ENCODE measurements at places on chromosomes 11 and 22.

DNA sequence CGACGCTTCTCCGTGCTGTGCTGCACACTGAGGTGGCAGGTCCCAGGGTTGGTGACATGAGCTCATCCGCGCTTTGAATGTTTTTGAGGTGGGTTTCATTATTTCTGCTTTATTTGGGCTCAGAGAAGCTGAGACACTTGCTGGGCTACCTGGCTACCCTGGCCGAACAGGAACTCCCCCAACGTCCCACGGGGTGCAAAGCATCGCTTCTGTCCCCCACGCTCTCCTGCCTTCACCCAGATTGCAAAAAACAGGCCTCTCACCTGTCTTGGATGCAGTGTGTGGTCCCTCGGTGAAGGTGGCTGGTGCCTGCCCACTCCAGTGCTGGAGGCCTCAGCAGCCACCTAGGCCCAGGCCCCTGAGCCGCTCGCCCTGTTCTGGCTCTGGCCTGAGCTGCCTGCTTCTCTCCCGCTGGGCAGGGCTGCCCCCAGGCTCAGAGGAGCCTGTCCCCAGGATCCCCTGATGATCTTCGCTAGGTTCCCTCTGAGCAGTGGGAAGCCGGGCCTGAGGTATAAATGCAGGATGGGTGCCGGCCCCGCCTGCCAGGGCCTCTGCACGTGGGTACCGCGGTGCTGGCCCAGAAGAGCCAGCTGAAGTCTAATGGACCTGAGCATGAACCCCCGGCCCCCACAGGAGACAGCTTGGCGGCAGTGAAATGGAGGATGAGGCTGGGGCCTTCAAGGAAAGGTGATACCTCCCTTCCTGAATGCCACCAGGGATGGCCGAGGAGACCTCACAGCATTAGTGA lies 15.8 kb upstream of the MRGPRD start:
- no peak for DNase-seq

GRCh38 chr11:28899706-28900105 lies 791.5 kb downstream of the METTL15 start:
- no peak for DNase-seq

DNA sequence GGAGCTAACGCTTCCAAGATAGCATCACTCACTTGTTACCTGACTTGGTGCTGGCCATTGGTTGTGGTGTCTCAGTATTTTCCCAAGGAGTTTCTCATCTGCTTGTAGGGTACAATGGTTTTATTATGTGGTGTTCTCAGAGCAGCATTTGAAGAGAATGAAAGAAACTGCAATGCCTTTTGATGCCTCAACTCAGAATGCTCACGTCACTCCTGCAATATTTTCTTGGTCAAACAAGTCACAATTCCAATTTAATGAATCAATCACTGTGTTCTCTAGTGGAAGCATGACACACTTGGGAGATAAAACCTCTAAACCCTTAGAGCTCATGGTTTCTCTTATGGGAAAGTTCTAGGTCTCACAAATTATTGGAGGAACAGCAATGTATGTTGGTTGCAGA lies 2.0 kb upstream of the OR5D14 start:
- DNase-seq = no peak

DNA sequence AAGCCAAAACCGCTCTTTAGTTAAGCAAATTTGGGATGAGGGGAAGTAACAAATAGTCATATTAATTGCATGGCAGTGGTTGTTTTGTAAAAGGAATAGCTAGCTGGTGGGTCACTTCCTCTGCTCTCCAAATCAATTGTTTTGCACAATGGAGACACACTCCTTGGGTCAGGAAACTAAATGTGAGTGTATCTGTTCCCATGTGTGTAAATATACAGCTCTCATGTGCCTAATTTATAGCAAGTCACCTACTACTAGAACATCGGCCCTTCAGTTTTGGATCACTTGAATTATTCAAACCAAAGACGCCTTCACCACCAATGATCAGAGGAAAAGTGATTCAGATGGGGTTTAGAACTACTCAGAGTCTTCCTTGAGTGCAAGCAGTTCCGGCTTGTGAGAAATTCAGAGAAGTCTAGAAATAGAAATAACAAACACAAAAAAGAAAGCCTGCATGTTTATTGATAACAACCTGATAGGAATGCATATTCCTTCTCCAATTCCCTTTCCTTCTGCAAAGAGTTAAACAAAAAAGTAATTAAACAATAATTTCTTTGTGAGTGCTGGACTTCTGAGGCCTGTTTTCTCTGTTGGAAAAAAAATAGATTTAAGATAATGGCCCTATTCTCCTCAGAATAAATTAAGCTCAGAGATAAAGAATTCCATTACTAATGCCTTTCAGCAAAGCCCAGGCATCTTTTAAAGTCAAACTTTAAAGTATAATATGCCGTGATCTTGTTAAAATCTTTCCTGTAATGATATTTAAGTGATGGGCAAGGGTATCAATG lies 100.4 kb downstream of the KIRREL3 start:
- DNase-seq = no peak

GRCh38 chr11:5624489-5625279 lies at the start of gene TRIM34:
Gene TRIM34, plus strand, starts transcription at chr11:5625001. Its CDS starts 7,331 bp downstream, at chr11:5632332.
- peak; percentile 90 for DNase-seq

DNA sequence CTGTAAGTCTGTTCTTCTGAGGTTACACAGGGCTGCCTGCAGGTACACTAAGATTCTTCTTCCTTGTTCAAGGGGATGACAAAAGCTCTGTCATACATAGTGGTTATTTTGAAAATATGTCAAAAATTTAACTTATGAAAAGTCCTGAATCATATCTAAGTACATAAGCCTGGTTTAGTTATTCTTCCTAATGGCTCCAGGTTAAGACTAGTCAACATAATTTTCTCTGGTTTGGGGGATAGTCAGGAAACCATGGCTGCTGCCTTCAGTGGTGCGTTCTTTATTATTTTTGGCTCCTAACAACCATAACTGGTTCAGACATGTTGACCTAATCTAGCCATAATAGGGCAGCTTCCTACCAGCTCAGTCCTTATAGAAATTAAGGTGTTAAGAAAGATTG lies 257.4 kb upstream of the DDI1 start:
- no peak for DNase-seq

- DNase-seq = no peak
These were observed at the start of gene CCDC83 for GRCh38 chr11:85855341-85855656. Gene CCDC83, plus strand, starts transcription at chr11:85855383. Its CDS starts 9,741 bp downstream, at chr11:85865124.

DNA sequence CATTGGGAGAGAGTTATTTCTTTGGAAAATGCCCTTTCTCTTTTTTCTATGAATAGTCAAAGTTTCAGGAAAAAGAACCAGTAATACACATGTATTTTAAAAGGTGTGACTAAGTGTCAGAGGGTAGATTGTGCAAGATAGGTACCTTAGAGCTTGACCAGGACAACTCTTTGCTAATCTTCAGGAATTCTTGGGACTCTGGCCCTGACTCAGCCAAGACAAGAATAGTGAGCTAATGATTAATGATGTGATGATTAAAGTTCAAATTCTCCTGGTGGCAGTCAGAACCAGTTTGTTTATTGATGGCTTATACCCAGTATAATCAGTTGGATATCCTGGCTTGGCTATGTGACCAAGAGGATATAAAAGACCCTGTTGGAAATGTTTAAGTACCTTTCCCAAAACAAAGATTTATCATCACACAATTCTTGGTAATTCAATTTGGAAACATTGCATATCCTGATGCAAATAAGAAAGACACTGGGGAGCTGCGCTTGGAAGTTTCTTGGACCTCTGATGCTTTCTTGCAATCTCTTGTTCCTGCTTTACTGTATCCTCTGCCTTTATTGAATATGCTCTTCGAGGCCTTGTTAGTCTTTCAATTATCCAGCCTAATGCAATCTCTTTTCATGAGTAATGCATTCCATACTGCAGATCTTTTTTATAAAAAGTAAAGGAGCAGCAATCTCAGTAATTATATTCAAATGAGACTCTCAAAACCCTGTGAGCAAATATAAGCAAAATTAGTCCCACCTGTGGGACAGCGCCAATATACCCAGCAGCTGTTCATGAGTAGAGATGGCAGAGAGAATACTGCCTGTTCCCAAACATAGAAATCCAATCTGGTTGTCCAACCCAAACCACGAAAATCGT lies 48.0 kb upstream of the CEP126 start:
- DNase-seq = no peak

DNA sequence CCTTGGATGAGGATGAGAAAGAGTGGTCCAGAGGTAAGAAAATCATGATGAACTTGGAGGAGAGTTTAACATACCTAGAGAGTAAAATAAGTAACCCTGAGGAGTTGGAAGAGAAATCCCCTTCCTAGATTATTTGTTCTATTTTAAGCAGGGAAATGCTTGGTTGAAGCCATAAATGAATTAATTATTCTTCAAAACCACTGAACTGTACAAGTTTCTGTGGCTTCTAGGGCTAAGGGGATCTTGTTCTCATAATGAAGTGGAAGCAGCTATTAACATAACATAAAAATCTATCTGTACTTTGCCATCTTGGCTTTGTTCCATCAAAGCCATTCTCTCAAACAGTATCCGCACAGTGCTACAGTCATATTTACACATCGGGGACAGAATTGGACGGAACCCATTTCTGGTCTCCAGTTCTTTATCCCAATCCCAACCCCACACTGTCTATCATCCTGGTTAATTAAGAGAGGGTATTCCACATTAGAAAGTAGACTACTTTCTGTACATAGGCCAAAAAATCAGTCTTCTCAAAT lies 14.5 kb upstream of the ARHGAP42 start:
- no peak for DNase-seq

DNA sequence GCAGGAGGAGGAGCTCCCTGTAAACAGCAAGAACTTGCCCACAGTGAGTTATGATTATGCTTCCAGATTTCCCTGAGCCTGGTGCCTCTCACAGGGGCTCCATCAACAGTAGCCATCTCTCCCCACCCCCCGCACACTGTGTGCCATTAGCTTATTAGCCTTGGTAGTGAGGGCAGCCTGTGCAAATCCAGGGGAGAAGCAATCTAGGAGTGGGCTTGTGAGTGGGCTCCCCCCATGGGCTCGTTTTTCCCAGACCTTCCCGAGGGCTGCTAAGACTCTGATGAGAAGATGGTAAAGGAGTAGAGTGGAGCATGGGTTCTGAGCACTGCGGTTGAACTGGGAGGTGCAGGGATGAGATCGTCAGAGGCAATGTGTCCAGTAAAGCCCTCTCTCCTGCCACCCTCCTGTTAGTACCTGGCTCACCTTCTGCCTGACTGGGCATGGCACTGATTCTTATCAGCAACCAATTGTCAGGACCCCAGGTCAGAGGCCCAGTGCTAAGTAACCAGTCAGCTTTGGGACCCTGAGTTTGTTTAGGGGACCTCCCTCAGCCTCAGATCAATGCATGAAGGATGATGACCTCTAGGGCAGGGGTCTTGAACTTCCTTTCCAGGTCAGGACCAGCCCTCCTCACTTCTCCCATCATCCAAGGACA lies 38.4 kb upstream of the TP53I11 start:
- DNase-seq = no peak

DNA sequence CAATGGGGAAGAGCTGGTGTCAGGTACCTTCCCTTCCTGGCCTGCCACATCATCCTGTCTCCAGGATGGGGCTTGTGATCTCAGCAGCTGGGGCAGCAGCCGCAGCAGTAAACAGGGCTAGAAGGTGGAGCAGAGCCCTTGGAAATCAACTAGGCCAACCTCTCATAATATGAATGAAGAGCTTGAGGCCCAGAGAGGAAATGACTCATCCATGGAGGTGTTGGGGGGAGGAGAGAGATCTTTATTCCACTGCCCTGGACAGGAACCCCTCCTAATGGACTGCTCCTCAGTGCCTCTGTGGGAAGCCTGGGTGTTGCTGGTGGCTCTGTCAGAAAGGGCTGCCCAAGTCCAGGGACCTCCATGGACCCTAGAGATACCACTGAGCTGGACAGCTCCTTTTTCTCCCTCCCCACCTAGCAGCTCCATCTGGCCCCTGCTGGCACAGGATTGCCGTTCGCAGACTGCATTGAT lies 111.8 kb downstream of the OSBP2 start:
- no peak for DNase-seq

DNA sequence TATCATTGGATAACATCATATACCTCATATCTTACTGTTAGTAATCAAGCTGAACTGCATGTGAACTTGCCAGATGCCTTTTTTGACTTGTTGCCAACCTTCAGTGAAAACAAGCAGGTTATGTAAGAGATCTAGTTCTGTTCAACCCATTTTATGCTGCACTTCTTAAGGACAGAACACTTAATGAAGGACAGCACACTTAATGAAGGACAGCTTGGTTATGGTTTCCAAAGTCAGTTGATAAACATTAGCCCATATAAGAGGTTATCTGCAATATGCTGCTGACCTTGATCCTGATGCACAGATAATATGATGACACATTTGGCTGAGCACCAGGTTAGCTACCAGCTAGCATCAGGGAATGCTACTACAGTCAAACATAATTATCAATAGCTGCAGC lies 358.7 kb upstream of the PDGFD start:
- no peak for DNase-seq

DNA sequence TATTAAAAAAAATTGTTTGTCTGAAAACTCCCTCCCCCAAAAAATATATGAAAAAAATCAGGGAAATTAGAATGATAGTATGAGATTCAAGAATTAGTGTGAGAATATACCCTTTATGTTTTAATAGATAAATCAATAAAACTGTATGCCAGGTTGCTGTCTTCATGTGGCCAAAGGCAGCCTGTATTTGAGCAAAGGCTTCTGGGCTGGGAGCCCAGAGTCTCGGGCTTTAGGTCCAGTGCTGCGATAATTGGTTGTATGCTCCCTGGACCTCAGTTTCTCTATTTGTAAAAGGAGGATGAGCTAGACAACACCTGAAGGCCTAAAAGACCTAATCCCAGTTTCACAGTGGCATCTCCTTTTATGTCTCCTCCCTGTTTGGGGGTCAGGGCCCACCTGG lies 29.8 kb downstream of the THOC5 start:
- DNase-seq = no peak

GRCh38 chr11:9525116-9525515 lies 48.4 kb upstream of the WEE1 start:
- DNase-seq = no peak

GRCh38 chr11:67689178-67689577 lies 14.8 kb upstream of the ALDH3B2 start:
- no peak for DNase-seq

GRCh38 chr11:97309291-97309690 lies 919.5 kb downstream of the JRKL start:
- DNase-seq = no peak

GRCh38 chr11:85749287-85749834 lies 61.6 kb downstream of the SYTL2 start:
- no peak for DNase-seq

- DNase-seq = no peak
These were observed 8.1 kb downstream of the APOL6 start for GRCh38 chr22:35656284-35656752.

GRCh38 chr11:130165601-130166456 lies 6.2 kb downstream of the ST14 start:
- DNase-seq = no peak

- no peak for DNase-seq
These were observed 595.1 kb upstream of the CCDC179 start for GRCh38 chr11:23455321-23455891.

- peak; percentile 94 for DNase-seq
These were observed 3.8 kb downstream of the RSPH14 start for GRCh38 chr22:23137905-23138561.

- DNase-seq = no peak
These were observed 54.9 kb downstream of the P4HA3 start for GRCh38 chr11:74256378-74257133.

DNA sequence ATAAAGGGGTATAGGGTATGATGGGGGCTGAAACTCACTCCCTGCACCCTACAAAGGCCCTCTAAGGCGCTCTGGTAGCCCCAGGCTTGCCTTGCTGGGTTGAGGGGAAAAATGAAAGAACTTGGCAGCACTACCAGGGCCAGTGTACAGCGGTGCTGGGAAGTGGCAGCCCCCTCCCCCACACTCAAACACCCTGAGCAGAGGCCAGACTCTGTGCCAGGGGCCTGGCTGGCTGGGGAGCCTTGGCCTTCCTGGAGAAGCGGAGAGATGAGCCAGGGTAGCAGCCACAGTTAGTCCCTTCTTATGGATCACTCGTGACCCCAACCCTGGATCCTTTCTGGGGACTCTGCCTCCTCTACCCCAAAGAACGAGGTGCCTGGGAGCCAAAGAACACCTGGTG lies 2.7 kb downstream of the TMEM134 start:
- DNase-seq = no peak
